ENCODE measurements at places on chromosomes 2 and 18.

DNA sequence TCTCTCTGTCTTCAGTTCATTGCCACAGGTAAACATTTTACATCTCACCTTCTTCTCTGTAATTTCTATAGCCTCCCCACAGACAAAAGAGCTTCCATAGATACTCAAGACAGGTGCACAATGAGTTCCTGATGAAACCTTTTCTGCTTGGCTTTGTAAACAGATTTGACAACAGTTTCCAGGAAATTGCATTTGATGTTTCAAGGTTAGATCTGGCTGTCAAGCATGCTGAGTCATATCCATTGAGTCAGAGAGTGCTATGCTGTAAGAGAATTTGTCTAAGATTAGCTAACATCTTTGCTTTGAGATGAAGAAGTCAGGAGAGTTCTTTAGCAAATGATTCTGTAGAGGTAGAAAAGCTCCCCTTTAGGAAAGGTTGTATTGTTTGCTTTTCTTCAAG, 40.6 kb upstream of the MAP2 start:
- no peak for DNase-seq

- peak; percentile 95 for DNase-seq
Measured at GRCh38 chr2:70248181-70248847, at the start of gene TIA1. TSS of gene TIA1 (minus strand) at chr2:70248628. CDS start at chr2:70248430, 198 bp downstream.

- no peak for DNase-seq
Measured at GRCh38 chr2:146129231-146129630, 1609.3 kb upstream of the ZEB2 start.

GRCh38 chr2:20661421-20662307, 5.3 kb upstream of the GDF7 start:
- peak; percentile 77 for DNase-seq

- DNase-seq, result peak; percentile 23
Measured at GRCh38 chr18:33201509-33201926, 239.0 kb downstream of the CCDC178 start.

- DNase-seq, result no peak
Measured at GRCh38 chr2:25009954-25010353, 31.9 kb upstream of the EFR3B start.

- no peak for DNase-seq
Measured at GRCh38 chr2:20604401-20604911, 46.4 kb downstream of the HS1BP3 start.

DNA sequence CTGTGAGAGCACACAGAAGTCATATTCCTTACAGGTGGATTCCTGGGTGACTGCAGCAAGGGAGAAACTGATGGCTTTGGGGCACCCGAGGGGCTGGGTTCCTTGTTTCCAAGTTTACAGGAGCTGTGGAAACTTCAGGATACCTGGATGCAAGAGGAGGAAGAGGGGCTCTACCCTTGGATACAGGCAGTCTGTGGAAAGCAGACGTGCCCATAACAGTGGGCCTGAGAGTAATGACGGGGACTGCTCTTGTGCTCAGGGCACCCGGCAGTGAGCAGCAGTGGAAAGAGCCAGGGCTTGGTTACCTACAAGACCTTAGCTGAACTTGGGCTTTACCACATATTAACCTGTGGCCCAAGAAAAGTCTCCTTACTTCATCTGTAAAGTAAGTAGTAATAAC, 102.2 kb upstream of the TGFA start:
- no peak for DNase-seq

DNA sequence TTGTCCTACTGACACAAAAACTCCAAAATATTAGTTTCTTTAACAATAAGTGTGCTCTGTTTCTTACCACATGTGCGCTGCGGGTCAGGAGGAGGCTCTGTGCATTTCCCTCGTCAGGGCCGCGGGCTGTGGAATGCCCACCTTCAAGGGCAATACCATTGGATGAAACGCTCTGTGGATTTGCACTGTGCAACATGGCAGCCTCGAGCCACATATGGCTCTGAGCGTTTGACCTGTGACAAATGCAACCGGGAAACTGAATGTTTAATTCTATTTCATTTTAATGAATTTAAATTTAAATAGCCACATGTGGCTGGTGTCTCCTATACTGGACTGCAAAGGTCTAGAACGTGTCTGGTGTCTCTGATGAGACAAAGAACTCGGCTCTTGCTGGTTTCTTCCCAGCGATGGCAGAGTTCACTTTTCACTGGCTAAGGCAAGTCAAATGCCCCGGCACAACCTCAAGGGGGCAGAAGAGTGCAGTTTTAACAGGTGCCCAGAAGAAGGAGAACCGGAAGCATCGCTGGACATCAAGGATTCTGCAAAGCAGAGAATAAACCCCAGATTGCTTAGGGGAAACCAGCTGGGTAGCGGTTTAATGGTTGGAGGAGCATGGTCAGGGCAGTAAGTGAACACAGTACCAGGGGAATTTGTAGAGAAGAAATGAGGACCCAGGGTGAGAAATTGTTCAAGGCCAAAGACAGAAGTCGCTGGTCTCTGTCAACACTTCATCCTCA, 37.0 kb upstream of the TMEM18 start:
- peak; percentile 28 for DNase-seq

DNA sequence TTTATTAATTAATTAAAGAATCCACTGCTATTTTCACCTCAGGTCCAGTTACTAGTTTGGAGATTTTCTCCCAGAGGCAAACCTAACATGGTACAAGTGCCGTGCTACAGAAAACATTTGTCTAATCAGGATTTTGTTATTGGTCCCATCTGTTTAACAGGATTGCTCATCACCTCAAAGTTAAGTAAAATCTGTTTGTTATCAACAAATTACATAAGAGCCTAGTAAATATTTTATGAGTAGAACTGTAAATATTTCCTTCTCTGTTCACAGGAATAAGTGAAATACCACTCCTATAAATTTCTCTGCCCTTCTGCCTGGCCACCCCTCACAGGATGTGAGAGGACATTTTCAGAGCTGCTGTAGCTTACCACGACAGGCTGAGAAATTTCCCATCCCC, 200.2 kb downstream of the RAD51AP2 start:
- DNase-seq, result no peak

- DNase-seq, result no peak
Measured at GRCh38 chr2:124283096-124283495, 258.0 kb downstream of the CNTNAP5 start.

- DNase-seq, result no peak
Measured at GRCh38 chr2:47890711-47891368, 15.5 kb downstream of the FBXO11 start.

- DNase-seq, result peak; percentile 39
Measured at GRCh38 chr2:216292886-216293301, 79.4 kb downstream of the MARCHF4 start.

DNA sequence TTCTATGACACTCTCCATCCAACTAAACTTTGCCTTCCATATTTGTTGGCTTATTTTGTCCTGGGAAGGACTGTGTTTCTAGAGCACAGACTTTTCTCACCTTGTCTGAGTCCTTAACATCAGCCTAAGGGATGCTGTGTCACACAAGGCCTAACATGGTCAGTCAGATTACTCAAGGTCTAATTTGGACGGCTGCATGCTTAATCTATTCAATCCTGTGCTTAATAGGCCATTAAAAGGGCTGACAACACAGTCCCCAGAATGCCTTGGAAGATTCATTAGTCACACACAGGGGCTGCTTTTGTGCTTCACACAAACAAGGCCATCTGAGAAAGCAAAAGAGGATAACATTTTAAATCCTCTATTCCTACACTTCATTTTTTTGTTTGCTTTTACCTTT, 84.0 kb downstream of the DYNAP start:
- no peak for DNase-seq

DNA sequence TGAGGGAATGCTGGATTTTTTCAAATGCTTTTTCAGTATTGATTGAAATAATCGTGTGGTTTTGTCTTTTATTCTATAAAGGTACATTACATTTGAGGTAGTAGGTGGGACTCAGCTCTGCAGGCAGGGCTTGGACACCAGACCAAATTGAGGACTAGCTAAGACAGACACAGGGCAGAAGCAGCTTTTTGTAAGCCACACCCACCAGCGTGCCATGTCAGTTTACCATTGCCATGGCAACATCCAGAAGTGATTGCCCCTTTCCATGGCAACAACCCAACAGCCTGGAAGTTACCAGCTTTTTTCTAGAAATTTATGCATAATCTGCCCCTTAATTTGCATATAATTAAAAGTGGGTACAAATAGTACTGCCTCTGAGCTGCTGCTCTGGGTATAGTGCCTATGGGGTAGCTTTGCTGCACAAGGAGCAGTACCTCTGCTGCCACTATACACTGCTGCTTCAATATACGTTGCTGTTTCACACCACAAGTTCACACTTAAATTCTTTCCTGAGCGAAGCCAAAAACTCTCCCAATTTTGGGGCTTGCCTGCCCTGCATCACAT, 23.6 kb upstream of the VWA3B start:
- DNase-seq, result no peak

- DNase-seq, result no peak
Measured at GRCh38 chr2:134782792-134783191, 55.6 kb upstream of the ACMSD start.

DNA sequence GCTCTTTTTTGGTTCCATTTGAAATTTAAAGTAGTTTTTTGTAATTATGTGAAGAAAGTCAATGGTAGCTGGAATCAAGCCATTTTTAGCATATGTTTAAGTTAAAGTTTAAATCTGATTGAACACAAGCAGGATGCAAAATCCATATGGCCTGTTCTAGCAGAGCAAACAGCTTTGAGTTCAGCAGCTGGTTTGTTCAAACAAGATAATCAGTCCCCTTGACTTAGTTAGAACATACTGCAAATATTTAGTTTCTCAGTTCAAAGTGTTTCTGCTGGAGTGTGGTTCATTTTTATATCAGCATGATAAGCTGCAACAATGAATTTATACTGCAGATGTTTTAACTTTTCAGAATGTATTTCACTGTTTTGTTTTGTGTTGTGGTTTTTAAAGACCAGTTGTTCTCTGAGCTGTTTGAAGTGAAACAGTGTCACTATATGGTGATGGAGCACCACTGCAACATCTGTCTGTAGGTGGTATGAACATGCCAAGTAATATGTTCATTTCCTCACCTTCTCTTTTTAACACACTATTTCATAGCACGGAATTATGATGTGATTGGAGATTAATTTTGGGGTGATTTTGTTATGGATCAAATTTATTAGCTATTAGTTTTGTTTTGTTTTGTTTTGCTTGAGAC, 125.3 kb downstream of the COL4A4 start:
- no peak for DNase-seq

DNA sequence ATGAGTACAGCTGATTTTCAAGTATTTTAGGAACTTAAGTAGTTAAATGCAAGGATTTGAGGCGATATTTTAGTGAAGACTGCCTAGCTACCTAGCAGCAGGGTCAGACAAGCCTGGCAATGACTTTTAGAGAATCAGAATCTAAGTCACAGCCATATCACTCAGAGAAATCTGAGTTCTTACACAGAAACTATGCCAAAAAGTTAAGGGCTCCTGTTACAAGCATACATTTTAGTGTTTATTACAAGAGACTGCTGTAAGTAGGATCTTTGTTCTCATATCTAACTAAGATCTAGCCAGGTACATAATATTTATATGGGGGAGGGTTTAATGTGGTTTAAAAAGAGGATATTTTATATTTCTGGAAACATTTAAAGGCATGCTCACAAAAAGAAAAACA, 37.5 kb downstream of the MAP4K3 start:
- DNase-seq, result no peak

GRCh38 chr2:233811732-233812131, 33.6 kb downstream of the MROH2A start:
- DNase-seq, result no peak

GRCh38 chr18:9017905-9018227, 84.6 kb upstream of the NDUFV2 start:
- DNase-seq, result no peak

DNA sequence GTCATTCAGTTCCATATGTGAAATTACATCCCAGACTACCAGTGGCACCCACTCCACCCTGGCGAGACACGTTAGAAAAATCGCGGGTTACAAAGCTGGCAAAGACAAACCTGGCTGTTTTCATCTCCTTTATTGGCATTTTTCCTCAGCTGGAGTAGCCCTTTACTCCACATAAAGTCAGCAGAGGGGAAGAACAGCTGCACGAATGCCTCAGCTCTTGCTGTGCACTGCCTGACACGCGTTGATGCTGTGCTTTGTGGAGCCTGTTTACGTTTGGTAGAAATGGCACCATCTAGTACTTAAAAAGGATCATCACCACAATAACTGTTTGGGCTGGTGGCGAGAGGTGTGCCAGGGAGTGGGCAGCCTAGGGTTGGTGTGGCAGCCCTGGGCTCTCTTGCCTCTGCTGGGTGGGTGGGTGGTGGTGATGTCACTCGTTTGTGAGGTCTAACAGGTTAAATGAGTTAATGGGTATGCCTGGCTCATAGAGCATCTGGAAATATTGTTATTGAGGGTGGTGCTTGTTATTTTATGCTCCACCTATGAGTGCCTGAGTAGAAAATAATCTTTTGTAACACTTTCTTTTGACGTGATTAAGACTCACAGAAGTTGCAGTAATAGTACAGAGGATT, 16.4 kb downstream of the FARP2 start:
- DNase-seq, result no peak

DNA sequence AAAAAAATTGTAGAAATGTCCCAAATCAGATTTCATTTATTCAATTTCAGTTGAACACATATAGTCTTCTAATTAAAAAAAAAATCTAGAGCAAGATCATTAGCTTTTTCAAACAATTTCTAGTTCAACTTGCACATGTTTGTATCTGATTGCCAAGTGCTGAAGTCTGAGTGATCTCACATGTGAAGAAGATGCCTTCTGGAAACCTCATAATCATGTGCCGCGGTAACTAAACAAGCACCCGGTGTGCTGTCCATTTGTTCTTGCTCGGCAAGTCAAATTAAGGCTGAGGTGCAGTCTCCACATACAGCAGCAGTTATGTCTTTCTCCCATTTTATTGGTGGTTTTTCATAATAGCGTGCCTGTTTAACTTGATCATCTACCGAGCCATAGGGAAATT, 18.7 kb downstream of the CABLES1 start:
- DNase-seq, result no peak

DNA sequence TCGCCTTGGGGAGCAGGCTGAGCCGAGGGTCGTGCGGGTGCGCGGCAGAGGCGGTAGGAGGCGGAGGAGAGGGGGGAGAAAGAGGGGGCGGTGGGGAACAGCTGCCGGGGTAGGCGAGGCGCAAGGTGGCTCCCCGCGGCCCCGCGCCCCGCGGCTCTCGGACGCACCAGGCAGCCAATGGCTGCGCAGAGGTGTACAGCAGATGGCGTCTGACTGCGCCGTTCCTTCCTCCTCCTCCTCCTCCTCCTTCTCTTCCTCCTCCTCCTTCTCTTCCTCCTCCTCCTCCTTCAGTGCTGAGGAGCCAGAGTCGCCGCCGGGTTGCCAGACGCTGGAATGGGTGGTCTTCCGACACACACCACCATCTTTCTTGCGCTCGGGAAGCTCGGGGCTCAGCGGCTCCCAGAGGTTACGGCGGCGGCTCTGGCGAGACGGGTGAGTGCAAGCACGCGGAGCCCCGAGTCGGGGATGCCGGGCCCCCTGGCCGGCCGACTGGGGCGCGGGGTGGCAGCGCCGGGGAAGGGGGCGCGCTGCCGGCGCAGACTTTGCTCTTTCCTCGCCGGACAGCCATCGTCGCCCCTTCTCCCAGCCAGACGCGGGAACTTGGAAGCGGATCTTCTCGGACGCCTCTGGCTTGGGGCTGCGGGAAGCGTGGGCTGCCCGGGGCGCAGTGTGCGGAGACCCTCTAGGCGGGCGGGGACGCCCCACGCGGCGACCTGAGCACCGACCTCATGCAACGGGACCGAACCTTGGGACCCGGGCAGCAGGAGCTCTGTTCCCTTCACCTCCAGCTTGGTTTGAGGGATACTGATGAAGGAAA, at the start of gene THSD7B:
Gene THSD7B, plus strand, starts transcription at position 290 of the 817 bp plus-strand sequence. CDS start 116,634 bp downstream, outside the sequence.
- DNase-seq, result no peak

All from midbrain (tissue), 1 donor.